ENCODE measurements at places on chromosomes 2 and 18. TPM values are rescaled to one million over a fixed set of nuclear protein-coding genes. Genes with fewer than 3 reads are reported as not detected.

GPR17 gene
- not detected for polyA plus RNA-seq

ASTL gene
- not detected for polyA plus RNA-seq

HOXD10 gene
- 1.1 TPM for polyA plus RNA-seq

GCG gene
- not detected for polyA plus RNA-seq

SLC4A3 gene
- 83.6 TPM for polyA plus RNA-seq

ST3GAL5 gene
- polyA plus RNA-seq: 11.6 TPM

RAB6C gene
- not detected for polyA plus RNA-seq
